ENCODE measurements at places on chromosomes 12 and 14.

- DNase-seq: no peak
Measured at GRCh38 chr12:112458330-112458729, 39.6 kb downstream of the PTPN11 start.

DNA sequence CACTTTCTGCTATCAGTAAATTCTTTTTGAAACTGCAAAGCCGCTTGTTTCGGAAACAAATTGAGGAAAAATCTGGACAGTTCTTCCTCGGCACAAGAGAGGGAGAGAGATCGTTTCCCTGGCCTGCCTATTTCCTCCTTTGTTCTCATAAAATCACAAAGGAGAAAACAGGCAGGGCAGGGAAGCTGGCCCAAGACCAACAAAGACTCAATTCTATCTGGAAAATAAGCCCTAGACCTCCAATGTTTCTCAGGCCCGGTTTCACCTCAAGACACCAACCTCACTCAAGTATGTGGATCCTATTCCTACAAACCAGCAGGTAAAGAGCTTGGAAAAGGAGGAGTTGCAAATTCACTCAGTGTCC, 19.5 kb downstream of the DICER1 start:
- no peak for DNase-seq

GRCh38 chr14:71471634-71472355, 460.4 kb upstream of the RGS6 start:
- no peak for DNase-seq

- no peak for DNase-seq
Measured at GRCh38 chr14:98909251-98909944, 362.6 kb downstream of the BCL11B start.

DNA sequence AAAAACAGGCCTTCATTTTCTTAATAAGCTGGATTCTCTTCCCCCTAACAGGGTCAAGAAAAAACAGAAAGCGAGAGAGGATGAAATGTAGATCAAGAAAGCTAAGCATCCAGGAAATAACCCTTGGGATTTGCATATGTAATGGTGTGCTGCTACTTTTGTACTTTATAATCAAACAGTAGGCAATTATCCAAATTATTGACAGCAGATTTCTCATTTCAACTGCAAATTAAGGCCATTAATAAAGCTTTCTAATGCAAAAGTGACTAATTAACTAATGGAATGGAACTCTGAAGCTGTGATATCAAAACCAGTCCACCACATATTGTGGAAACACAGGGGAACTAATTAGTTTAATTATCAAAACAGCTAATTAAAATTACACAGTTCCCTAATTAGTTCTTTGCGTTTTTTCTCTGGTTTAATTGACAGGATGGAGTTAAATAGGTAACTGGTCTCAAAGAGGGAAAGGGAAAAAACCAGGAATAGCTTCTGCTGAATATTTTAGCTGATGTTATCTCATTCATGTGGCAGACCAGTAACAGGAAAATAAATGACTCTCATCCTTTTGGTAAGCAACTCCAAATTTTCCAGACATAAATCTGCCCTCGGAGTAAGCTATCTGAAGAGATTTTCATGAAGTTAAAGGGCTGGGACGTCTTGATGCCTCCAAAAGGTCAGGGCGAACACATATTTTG, 182.7 kb upstream of the LMO3 start:
- DNase-seq: no peak

- DNase-seq: peak; percentile 11
Measured at GRCh38 chr14:103395244-103395643, 10.0 kb downstream of the MARK3 start.
